ENCODE measurements at places on chromosomes 2 and 18.

DNA sequence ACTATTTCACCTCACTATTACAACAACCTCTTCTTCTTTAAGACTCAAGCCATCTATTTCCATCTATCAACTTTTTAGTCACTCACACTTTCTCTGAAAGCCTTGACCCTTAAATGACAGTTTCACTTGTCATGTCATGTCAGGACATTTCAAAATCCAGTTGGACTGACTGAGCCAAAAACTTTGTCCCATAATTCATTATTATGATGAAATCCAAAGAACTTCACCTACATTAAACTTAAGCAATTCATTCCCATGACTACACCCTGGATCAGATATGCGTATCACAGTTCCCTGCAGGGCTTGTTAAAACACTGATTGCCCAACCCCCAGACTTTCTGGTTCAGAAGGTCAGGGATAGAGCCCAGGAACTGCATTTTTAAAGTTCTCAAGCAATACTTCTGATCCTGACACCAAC, 26.5 kb downstream of the LDAH start:
- DNase-seq: no peak

DNA sequence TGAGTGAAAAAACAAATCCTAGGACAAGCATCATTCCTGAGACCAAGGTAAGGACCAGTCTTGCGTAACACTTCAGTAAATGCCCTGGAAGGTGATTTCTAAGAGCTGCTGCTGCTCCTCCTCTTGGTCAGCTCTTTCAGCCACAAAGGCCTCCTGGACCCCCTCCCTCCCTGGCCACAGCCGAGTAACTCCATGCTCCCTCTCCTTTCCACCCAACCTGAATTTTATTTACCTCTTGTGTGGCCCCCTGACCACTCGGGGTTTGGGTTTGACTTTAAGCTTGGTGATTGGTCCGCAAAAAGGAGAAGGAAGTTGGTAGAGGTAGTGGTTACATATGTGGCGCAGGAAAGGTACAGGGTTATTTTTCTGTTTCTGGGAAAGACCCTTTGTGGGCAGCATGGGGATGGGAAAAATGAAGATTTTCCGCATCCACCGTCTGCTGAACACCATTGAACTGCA, 9.2 kb downstream of the HTRA2 start:
- DNase-seq: no peak

- no peak for DNase-seq
Measured at GRCh38 chr2:45049569-45050336, 40.5 kb upstream of the SIX2 start.

- DNase-seq: no peak
Measured at GRCh38 chr2:165238295-165238694, 919 bp upstream of the SCN2A start.

DNA sequence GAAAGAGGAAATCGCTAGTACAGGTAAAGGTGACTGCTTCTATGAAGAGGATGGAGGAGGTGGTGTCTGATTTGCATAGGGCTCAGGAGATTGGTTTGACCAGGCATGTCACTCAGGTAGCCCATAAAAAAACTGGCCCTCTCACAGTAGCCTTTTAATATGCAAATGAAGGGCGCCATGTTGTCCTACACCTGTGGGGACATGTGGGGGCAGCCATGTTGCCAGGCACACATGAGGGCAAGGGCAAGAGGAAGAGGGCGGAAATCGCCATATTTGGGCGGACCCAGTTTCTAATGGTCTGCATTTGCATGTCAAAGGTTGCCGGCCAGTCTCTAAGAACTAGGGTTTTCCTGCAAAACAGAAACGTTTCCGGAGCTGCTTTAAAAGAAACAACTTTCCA, 1330.6 kb downstream of the DSC3 start:
- DNase-seq: no peak

DNA sequence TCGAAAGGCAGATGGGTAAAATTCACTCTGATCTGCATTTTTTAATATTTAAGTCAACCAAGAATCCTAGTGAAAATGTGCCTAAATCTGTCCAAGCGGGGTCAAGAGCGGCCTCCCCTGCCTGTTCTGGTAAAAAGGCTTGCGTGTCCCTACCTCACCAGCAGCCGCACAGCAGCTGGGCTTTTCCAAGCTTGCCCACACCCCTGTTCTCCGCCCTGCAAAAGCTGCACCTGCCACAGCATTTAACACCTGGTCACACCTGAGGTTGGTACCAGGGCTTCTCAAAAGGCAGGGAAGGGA, 25.8 kb upstream of the TMEM182 start:
- no peak for DNase-seq

DNA sequence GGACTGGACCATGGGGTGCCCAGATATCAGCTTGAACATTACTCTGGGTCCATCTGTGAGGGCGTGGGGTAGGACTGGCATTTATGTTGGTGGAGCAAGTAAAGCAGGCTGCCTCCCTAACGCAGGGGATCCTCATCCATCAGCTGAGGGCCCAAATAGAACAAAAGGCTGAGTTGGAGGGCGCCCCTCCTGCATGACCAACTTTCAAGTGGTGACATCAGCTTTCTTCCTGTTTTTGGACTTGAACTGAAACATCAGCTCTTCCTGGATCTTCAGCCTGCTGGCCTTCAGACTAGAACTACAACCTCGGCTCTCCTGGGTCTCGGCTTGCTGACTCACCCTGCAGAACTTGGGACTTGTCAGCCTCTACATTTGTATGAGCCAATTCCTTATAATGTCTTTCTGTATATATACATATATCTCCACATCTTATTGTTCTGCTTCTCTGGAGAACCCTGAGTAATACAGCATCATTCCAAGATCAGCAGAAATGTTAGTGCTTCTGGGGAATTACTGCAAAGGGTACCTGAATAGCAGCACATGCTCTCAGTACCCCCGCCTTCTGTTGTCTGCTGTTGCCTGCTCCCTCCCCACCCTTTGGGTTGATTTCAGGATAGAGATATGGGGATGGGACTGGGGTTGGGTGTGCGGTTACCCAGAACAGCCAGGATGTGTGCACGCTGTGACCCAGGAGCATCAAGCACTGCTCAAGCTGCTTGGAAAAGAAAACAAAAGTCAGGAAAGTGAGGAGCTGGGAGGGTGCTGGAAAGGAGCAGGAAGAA, 20.0 kb downstream of the TMEM127 start:
- DNase-seq: no peak

DNA sequence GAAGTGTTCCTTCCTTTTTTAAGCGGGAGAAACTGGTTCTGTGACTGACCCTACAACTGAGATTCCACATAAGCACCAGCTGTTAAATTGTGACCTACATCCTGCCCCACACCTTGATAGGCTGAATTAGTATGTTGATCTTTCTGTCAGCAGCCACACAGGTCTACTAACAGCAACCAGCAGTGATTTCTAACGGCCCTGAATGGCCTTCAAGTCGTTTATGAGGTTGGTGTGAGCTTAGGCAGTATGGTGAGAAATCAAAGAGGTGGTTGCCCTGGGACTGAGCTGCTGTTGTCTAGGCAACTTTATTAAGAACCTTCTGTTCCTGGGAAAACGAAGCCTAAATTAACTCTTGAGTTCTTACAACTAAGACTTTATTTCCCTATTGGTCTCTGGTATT, 197.2 kb upstream of the FSHR start:
- no peak for DNase-seq

DNA sequence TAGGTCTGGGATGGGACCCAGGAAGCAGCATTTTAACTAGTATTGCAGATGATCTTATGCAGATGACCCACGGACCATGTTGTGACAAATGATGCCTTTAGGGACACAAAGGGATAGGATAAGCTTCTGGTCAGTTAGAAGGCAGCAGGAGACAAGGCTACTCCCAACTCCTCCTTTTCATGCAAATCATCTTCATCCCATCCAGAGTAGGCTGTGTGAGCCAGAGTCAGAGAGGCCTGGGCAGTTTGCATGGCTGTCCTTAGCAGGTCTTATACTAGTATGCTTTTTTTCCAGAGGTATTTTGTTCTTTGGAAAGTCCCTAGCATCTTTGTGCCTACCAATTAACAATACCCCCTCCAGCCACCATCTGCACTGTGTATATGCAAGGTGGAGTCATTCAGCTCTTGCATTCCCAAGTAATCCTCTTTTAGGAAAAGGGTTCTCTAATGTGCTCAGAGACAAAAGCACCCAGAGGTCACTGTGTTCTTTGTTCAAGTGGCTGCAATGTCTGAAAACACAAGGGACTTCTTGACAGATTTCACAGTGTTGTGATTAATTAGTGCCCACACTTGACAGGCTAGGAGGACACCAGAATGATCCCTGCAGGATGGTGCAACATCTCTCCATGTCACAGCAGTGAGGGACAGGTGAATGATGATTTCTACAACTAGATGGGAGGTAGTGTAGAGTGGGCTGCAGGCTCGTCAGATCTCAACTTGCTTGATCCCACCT, 225.8 kb downstream of the NCKAP5 start:
- DNase-seq: no peak

DNA sequence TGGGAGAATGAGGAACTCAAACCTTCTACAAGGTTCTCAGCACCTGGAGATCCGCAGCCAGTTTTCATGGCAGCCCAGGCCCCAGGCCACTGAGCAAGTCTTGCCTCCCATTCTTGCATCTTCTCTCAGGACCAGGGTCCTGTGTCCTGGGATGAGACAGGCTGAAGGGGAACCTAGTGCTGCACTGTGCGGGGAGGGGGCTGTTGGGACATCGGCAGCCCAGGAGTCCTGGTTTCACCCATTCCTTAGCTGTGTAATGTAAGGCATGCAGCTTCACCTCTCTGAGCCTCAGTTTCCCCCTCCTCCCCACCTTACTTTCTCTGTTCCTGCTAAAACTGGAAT, 43.9 kb downstream of the TNS1 start:
- DNase-seq: no peak

DNA sequence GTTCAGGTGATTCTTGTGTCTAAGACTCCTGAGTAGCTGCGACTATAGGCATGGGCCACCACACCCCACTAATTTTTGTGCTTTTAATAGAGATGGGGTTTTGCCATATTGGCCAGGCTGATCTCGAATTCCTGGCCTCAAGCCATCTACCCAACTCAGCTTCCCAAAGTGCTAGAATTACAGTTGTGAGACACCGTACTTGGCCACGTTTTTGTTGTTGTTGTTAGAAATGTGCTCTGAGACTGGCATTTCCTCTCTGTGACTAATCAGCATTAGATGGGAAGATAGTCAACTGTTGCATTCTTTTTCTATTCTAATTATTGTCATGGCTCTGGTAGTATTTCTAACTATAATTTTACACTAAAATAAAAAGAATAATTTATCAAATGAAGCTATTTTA, 191.7 kb downstream of the CAMKMT start:
- DNase-seq: no peak

DNA sequence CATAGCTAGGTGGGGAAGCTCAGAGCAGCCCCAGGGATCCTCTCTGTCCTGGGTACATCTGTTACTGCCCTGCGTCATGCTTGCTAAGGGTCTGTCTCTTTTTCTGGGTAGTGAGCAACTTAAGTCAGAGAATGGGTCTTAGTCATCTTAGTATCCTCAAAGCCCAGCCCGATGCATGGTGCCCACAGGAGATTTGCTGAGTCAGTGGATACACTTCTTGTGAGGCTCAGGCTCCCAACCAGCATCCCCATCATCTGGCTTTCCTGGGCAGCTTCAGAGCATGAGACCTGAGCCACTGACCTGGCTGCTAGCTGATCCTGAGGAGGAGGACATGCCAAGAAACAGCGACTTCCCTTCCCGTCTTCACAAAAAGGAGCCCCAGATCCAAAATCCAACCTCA, 10.0 kb downstream of the FOXI3 start:
- no peak for DNase-seq

DNA sequence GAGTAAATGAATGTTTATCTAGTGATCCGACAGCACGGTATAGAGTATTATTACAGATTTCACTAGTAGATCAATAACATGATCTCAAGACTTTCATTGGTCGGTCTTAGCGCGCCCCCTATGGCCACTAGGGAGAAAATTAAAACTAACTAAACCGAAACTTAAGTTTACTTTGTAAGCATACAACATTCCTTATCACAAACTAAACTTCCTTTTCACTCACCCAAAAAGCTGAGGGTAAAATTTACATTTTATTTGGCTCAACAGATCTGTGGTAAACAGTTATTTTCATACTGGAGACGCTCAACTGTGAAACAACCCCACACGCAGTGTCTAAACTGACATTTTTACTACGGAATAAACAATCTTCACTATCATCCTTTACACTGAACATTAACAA, 215.6 kb upstream of the MAP2 start:
- DNase-seq: no peak

GRCh38 chr2:74379851-74380789, at the start of gene DCTN1:
DCTN1 (minus strand) TSS chr2:74380311; CDS start chr2:74380037, 274 bp downstream.
- no peak for DNase-seq

- DNase-seq: no peak
Measured at GRCh38 chr2:179181002-179181401, 83.6 kb downstream of the SESTD1 start.

GRCh38 chr2:40317046-40317445, 134.8 kb downstream of the SLC8A1 start:
- DNase-seq: no peak

- no peak for DNase-seq
Measured at GRCh38 chr2:9556121-9556743, 602 bp upstream of the ADAM17 start.

- no peak for DNase-seq
Measured at GRCh38 chr18:61360404-61361383, 27.5 kb downstream of the CDH20 start.

Measured in stimulated activated CD8-positive, alpha-beta memory T cell treated with anti-CD3 and anti-CD28 coated beads, Interleukin-4, amount 100 ng/mL, for 4 hours (primary cell).